ENCODE measurements at places on chromosomes 13 and 19.

DNA sequence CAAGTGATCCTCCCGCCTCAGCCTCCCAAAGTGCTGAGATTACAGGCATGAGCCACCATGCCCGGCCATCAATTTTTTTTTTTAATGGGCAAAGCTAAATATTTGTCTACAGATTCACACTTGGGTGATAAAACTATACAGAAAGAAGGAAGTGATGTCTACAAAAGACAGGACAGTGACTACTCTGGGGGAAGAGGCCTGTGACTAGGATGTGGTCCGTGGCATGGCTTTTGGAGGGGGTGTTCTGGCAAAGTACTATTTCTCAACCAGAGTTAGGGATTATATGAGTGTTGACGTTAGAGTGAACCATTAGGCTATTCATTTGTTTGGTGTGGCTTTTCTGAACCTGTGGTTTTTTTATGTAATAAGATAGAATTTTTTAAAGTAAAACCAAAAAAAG is 42.7 kb downstream of the INSR start:
- DNase-seq: no peak

DNA sequence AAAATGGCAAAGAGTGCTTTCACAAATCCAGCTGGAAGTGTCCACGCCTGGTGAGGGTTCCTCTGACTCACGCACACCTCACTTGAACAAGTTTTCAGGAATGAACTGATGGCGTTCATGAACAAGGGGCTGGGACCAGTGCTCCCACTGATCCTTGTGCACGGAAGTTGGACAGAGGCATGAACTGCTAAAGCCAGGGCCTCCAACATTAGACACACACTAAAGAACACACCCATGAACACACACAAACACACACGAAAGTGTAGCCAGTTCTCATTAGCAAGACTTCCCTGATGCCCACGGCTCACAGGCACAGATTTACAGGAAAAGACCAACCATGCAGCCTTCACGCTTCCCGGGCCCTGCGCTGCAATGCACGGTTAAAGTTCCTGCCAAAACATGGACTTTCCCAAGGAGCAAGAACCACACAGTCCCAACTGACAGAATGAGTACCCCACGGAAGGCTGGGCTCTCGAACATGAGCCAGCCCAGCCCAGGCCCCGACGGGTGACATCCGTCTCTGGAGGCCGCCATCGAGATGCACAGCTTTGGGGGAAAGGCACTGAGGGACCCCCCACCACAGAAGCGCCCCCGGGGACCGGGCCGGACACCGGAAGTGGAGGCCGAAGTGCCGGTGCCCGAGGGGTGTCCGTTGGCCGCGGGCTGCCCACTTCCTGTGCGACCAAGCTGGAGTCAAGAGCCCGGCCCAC is 808 bp downstream of the DNMT1 start:
- no peak for DNase-seq

- no peak for DNase-seq
Measured at GRCh38 chr19:13493516-13494310, 12.6 kb downstream of the CACNA1A start.

DNA sequence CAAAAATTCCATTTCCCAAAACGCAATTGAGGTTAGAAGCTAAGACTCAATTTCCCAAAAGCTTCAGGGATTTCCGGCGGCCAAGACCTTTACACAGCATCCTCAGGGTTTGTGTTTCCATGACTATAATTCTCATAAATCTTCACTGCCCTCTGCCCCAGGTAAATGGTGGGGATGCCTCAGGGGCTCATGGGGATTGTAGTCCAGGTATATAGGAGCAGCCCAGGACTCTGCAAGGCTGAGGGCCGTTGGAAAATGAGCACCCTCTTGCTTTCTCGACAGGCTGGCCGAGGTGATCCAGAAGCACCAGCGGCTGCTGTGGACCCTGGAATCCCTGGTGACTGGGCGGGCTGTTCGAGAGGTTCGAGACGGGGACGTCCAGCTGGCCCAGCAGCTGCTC is 6.4 kb downstream of the ALDH16A1 start:
- no peak for DNase-seq

GRCh38 chr13:113272701-113273181 is 24.3 kb upstream of the LAMP1 start:
- DNase-seq: no peak

- peak; percentile 60 for DNase-seq
Measured at GRCh38 chr13:50914848-50915247, 5.3 kb downstream of the RNASEH2B start.

DNA sequence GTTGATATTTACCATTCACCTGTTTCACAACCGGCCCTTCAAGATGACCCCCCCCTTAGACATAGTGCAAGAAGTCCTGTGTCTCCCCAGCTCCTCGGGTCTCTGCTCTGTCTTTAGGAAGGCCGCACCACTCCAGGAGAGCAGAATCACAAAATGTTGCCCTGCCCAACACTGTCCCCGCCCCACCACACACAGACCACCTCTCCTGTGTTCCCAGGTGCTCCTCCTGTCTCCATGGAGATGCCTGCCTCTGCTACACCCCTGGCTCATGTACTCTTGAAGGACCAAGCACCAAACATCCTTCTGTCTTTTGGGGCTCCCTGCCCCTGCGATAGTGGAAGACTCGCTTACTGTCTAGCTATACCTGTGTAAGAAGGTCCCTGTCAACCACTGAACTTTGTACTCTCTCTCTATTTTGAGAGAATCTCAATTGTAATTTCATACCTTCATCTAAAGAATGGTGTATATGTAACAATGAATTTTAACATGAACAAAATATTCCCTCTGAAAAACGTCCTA is 9.6 kb upstream of the TNFRSF19 start:
- no peak for DNase-seq

- no peak for DNase-seq
Measured at GRCh38 chr13:31982540-31982939, 49.0 kb upstream of the FRY start.

- DNase-seq: no peak
Measured at GRCh38 chr13:44231786-44232516, 141.7 kb upstream of the SERP2 start.

- DNase-seq: no peak
Measured at GRCh38 chr19:46036744-46037128, 4.1 kb downstream of the IGFL4 start.

- DNase-seq: no peak
Measured at GRCh38 chr13:49567491-49567890, 17.9 kb downstream of the RCBTB1 start.

GRCh38 chr19:32097011-32097410 is 248.4 kb upstream of the ZNF507 start:
- DNase-seq: no peak

GRCh38 chr13:113814435-113814821 is 49.4 kb downstream of the GAS6 start:
- no peak for DNase-seq

GRCh38 chr13:40159736-40160135 is 504.3 kb downstream of the COG6 start:
- no peak for DNase-seq

DNA sequence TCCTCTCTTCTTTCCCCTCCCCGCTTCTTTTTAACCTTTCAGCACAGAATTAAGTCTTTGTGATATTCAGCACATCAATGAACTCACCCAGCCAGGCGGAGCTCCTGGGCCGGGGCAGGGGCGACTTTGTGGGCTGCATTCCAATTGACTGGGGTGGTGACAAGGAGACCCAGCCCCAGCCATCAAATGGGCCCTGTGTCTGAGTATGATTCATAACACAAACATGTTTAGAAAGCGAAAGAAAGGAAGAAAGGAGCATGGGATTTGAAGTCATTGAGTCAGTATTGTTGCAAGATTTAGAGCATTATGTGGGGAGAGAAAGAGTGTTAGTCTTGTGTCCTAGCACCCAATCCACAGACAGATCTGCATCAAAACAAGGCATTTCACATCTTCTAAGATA is 185.3 kb downstream of the LHFPL6 start:
- no peak for DNase-seq

GRCh38 chr13:98846521-98846920 is 94.0 kb upstream of the SLC15A1 start:
- DNase-seq: no peak

- no peak for DNase-seq
Measured at GRCh38 chr13:109883181-109884180, 97.1 kb upstream of the IRS2 start.

DNA sequence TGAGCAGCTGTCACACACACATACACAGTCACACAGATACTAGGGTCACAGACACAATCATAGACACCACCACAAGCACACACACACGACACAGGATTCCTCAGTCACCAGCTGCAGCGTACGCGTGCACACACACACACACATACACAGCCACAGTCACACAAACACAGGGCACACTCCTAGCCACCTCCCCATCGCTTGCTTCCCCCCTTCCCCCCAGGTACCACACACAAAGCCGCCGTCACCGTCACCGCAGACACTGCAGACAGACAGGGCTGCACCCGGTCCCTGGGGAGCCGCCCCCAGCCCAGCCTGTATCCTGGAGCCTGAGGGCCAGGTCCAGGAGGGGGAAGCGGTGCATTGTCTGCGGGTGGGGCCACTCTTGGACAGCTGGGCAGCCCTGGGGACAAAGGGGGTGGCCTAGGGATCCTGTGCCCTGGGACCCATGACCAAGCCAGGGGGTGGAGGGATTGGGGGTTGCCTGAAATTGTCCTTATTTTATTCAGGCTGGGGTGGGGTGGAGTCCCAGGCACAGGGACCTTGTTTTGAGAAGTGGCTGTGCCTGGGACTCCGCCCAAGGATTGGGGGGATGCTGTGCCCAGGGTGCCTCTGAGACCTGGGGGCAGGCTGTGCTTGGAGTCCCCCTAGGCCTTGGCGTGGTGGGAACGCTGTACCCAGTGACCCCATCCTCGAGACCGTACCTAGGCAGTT is 957 bp downstream of the NUMBL start:
- DNase-seq: no peak

DNA sequence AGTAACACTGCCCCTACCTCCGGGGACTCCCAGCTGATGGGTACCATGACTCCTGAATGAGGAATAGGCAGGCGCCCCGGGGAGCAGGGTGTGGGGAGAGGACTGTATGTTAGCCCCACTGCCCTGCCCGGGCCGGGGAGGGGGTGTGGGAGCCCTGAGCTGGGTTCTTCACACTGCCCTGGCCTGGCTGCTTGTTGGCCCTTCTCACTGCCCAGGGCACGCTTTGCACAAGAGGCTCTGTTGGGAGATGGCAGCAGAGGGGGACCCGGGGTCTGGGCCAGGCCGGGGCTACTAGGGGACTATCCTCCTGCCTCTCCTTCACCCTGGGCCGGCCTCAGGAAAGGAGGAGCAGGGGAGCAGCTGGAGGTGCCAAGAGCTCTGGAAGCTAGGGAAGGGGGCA is 19.3 kb upstream of the KCTD15 start:
- no peak for DNase-seq

GRCh38 chr13:111906306-111906705 is 160.6 kb upstream of the SOX1 start:
- DNase-seq: no peak

DNA sequence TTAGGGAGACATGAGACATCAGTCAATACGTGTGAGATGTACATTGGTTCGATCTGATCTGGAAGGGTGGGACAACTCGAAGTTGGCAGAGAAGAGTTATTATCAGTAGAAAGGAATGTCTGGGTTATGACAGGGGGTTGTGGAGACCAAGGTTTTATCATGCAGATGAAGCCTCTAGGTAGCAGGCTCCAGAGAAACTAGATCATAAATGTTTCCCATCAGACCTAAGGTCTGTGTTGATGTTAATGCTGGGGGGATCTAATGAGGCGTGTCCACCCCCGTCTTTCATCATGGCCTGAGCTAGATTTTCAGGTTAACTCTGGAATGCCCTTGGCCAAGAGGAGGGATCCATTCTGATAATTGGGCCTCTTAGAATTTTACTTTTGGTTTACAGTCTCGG is 187.0 kb upstream of the KL start:
- DNase-seq: no peak

- DNase-seq: no peak
Measured at GRCh38 chr19:6779206-6779605, 6.7 kb downstream of the VAV1 start.

GRCh38 chr13:48568370-48569103 is 35.7 kb upstream of the RCBTB2 start:
- DNase-seq: no peak

All from activated CD4-positive, alpha-beta T cell treated with anti-CD3 and anti-CD28 coated beads, Interleukin-2, amount 50 U/mL, for 16 hours (primary cell).